ENCODE measurements at places on chromosomes 1 and 21.

- DNase-seq: no peak
These were observed 66.7 kb upstream of the GJB5 start for GRCh38 chr1:34688006-34688741.

DNA sequence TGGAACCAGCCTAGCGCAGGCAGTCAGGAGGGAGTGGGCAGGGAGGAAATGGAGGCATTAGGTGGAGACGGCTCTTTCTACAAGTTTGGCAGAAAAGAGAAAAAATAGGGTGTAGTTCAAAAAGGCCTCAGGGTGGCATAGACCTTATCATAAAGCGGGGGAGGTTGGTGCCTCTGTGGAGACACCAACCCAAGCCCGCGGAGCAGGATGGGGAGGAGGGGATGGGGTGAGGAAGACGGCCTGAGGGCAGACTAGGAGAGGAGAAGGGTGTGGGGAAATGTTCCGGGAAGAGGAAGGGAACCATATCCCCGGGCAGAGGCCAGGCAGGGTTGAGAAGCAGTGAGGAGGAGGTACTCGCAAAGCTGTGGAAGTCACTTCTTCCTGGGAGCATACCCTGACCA is 17.4 kb upstream of the SHE start:
- DNase-seq: no peak

DNA sequence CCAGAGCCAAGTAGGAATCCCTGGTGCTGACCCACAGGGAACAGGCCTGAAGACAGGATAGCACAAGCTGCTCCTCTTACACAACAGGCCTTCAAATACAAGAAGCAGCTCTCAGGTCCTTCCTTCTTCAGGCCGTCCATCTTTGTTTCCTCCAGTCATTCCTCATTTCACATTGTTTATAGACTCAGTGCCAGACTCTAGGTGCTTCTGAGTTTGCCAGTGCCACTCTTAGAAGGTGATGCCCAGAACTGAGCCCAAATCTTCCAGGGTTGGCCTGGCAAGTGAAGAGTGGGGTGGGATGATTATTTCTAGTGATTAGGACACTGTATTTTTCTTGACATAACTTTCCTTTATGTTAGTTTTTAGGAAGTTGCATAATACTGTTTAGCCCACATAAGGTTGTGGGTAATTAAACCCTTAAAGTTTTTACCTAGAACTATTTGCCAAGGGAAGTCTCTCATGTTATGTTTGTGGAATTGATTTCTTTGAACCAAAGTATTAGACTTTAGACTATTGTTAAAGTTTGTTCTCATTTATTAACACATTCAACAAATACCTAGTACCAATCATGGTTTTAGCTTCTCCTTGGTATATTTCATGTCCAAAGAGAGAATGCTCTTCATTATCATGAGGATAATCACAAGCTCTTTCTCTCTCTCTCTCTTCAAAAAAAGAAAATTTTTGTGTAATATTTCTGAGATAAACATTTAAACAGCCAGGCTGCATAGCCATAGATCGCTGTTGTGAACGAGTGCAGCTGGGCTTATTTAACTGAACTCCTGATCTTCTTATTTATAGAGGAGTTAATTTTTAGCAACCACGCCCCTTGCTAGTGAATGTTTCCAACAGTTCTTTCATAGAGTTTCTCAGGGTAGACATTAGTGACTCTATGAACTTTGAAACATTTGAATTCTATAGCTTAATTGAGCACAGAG is 47.7 kb downstream of the PGM1 start:
- no peak for DNase-seq

- peak; percentile 24 for DNase-seq
These were observed 9.8 kb upstream of the CELSR2 start for GRCh38 chr1:109239409-109240068.

DNA sequence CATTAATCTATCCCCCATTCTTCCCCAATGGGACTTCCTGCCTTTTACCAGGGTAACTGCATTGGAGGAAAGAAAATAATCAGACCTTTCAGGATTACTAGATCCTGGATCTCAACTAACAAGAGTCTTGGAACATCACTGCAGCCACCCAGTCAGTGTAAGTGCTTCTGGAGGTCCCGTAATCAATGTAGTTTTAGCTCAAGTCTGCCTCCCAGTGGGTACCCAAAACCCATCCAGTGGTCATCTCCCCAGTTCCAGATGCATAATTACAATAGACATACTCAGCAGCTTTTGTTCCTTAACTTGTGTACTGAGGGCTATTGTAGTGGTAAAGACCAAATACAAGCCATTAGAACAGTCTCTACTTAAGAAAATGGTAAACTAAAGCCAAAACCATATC is 319.1 kb downstream of the GPATCH2 start:
- DNase-seq: no peak

GRCh38 chr1:82260666-82261065 is 459.9 kb downstream of the ADGRL2 start:
- no peak for DNase-seq

GRCh38 chr1:177780096-177780700 is 189.7 kb downstream of the SEC16B start:
- DNase-seq: no peak

GRCh38 chr1:59375321-59376220 is 78.7 kb downstream of the FGGY start:
- no peak for DNase-seq

GRCh38 chr1:74205266-74205665 is 7.2 kb downstream of the FPGT start:
- no peak for DNase-seq

GRCh38 chr1:164754088-164754600 is 195.2 kb downstream of the PBX1 start:
- DNase-seq: no peak

- DNase-seq: no peak
These were observed 576.5 kb upstream of the PLXNA2 start for GRCh38 chr1:208820580-208821212.

DNA sequence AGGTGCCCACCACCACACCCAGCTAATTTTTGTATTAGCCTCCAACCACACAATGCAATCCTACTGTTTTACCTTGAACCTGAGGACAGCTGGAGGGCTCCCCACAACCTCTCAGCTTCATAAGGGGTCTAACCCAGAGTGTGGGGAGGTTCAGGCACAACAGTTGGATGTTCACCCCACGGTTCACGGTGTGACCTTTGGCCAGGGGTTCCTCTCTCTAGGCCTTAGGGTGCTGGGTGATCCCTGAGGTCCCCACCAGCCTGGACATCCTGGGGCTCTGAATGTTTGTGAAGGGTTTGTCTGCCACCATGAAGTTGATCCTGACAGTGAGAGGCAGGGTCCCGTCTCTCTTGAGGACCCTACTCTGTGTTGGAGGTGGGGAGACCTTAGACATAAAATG is 3.9 kb downstream of the ACOT11 start:
- DNase-seq: no peak

DNA sequence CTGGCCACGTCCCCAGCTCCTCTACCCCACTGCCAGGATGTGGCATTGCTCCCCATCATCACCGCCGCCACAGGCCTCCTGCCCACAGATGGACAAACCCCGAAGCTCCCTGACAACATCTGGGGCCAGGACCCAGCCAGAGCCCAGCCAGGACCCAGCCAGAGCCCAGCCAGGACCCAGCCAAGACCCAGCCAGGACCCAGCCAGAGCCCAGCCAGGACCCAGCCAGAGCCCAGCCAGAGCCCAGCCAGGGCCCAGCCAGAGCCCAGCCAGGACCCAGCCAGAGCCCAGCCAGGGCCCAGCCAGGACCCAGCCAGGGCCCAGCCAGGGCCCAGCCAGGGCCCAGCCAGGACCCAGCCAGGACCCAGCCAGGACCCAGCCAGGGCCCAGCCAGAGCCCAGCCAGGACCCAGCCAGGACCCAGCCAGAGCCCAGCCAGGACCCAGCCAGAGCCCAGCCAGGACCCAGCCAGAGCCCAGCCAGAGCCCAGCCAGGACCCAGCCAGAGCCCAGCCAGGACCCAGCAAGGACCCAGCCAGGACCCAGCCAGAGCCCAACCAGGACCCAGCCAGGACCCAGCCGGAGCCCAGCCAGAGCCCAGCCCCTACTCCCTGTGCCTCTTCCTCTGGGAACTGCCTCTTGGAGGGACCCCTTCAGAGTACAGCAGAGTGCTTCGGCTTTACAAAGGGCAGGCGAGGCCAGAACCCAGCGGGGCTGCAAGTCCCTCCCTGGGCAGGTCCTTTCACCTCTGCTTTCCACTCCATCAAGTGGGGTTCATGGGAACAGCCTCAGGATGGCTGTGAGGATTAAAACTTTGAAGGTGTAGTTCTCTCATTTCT is 43.7 kb downstream of the DISP3 start:
- DNase-seq: no peak

- DNase-seq: no peak
These were observed 10.1 kb upstream of the EFNA1 start for GRCh38 chr1:155117610-155118009.

DNA sequence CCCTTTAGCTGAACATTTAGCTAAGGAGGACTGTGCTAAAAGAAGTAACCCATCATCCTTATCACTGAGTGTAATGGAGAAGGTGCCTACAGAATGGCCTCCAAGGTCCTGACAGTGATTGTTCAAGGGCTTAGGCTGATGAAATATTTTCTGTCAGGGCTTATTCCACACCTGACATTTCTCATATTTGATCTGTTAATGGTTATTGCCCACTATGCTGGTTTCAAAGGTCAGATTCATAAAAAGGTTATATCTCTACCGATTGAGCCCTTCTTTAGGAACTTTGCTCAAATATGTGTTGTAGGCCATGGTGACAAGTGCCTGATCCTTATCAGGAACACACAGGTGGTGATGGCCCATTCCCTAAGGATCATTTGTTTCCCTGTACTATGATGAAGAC is 766.4 kb upstream of the ADGRL2 start:
- DNase-seq: no peak

DNA sequence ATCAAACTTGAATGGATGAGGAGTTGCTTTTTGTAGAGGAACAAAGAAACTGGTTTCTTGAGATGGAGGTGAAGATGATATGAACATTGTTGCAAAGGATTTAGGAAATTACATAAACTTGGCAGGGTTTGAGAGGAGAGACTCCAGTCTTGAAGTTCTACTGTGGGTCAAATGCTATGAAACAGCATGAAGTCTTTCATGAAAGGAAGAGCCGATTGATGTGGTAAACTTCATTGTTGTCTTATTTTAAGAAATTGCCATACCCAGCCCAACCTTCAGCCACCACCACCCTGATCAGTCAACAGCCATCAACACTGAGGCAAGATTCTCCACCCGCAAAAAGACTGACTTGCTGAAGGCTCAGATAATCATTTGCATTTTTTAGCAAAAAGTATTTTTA is 52.2 kb downstream of the SIPA1L2 start:
- DNase-seq: peak; percentile 7

GRCh38 chr1:235855811-235856429 is 10.8 kb downstream of the LYST start:
- DNase-seq: no peak

DNA sequence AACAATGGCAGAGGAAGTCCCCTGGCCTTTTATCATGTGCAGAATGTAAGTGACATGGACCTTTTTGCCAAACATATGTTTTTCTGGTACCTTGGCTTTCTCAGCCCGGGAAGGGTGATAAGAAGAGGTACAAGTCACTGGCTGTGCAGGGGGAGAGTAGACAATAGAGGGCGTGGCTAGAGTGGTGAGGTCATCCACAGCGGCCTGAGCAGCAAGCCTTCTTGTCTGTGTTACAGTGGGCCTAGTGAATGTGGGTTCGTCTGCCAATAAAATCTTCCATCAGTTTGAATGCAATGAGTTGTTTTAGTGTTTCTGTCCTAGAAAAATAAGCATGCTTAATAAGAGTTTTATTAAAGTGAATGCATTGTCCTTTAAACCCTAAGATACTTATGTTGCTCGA is 59.0 kb upstream of the PGD start:
- DNase-seq: no peak

DNA sequence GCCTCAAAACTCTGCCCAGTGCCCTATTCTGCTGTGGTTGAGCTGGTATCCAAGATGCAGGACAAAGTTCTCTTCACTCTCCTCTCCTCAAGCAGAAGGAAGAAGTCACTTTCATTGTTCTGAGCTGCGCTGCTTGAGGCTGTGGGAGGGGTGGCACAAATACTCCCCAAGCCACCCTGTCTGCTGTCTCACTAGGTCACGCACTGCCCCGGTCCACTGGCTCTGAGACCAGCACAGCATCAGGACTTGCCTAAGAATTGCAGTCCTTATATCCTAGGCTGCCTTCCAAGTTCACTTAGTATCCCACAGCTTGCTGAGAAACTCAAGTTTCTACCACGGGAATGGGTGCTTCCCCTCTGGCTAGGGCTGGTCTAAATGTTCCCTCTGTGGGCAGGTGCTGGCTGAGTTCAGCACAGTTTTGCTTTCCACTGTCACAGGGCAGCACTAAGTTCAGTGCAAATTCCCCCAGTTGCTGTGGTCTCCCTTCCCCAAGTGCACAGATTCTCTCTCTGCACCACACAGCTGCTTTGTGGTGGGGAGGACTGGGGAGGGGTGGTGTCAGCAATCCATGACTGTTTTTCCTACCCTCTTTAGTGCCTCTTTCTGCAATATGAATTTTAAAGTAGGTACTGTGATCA is 32.4 kb downstream of the SLC9C2 start:
- no peak for DNase-seq

DNA sequence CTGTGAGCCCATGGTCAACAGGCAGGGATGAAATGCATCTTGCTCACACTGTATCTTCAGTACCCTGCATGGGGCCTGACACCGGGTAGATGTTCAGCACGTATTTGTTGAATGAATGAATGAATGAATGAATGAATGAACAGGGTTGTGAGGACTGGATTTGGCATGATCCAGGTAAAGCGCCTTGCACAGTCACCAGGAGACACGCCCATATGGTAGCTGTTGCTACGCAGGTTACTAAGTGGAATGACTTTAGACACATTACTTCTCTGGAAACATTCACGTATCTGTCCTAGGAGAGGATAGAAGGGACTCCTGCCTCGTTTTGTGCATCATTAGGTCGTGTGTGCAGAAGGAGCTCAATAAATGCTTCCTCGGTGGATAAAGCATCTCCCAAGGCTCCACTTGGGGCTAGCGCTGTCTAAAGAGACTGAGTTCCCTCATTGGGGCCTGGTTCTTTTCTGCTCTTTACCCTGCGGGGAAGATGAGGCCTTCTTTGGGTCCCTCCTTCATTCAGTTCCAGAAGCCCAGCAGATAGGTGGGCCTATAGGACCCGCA is 54.2 kb downstream of the NDUFS5 start:
- no peak for DNase-seq

GRCh38 chr1:212256369-212256768 is 28.8 kb upstream of the PPP2R5A start:
- peak; percentile 39 for DNase-seq

Data from CD4-positive, alpha-beta T cell treated with Interleukin-6 for 4 hours (primary cell).